ENCODE measurements at places on chromosomes 1 and 21.
A peak's percentile ranks its signal among the peaks of the same experiment; 100 is the strongest.

- DNase-seq, result no peak
Observed at GRCh38 chr1:6109688-6110087, 64.0 kb downstream of the KCNAB2 start.

DNA sequence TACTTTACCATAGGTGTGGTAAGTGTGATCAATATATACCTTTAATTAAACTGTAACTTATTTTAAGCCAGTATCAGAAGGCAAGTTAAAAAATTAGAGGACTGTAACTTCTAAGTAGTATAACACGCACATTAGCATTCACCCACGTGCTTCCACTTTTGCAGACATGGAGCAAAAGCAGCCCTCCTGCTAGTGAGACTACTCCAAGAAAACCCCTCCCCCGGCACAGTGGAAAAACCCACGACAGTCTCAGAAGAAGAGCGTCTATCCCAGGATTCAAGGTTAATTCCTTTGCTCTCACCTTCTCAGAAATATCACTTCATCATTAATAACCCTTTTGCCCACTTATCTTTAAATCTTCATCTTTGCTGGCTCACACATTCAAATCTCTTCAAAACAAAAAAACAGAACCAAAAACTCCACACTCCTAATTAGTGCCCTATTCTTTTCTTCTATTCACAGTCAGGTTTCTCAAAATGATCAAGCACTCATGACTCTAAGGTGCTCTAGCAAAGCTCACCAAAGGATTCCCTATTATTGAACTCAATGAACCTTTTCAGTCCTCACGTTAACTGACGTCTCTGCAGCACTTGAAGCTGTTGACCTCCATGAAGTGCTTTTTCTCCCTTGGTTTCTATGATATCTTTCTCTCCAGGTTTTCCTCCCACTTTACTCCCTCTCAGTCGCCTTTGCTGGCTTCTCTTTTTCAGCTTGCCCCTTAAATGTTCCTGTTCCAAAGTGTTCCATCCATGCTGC, 213.5 kb downstream of the SMYD3 start:
- no peak for DNase-seq

GRCh38 chr1:221837896-221838295, 96.0 kb upstream of the DUSP10 start:
- DNase-seq, result no peak

DNA sequence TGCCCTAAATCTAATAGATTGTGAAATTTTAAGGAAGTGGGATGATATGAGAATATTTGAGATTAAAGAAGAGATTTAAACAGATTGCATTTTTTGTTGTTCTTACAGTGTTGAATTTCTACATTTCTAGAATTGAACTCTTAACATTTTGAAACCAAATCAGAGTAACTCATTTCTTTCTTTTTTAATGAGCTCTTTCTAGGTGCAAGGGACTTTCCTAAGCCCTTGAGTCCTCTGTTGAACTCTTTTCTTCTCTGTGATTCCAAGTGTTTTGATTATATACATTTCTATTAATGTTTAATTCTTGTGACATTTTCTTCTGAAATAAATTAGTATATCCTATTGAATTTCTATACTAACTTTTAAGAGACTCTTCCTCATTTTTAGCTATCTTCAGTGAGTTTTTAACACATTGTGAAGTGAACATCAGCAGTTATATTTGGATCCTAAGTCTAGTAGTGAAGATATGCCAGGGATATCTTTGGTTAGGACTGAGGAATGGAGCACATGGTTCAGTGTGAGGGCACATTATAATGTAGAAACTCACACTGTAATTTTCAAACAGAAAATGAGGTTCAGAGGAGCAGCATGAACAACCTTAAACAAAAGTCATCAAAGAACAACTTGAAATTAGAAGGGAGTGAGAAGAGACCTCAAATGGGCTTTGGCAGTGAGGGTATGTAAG, 53.1 kb downstream of the ATG4C start:
- no peak for DNase-seq

DNA sequence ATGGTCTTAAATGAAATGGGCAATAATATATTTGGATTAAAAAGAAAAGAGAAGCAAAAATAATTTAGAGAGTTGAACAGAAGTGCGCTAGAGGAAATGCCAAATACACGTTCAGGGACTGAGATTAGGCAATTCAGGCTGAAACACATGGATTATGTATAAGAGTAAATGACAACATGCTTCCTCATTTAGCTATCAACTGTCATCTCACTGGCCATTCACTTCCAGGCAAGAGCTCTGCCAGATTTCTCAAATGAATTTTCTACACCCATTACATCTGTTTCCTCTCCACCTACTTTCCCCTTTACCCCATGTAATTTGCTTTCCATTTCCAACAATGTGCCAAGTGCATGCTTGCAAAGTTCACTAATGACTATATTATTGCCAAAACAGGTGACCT, 582.4 kb downstream of the LTN1 start:
- DNase-seq, result no peak

DNA sequence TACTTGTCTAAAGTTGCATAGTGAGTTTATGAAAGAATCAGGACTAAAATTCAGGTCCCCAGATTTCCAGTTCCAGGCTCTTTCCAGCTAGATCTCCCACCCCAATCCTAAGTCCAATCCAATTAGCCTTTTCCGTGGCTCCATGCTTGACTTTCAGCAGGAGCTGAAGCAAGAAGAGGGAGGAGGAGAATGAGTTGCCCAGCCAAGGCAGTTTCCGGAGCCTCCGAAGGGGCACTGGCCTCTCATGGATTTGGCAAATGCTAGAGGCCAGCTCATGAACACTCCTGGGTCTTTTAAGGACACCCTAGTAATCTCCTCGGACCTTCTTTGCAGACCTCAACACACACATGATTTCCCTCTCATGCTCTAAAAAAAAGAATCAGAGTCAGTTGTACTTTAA, 10.5 kb upstream of the LRRC52 start:
- peak; percentile 13 for DNase-seq

- DNase-seq, result no peak
Observed at GRCh38 chr1:225700889-225701465, 48.1 kb upstream of the ENAH start.

DNA sequence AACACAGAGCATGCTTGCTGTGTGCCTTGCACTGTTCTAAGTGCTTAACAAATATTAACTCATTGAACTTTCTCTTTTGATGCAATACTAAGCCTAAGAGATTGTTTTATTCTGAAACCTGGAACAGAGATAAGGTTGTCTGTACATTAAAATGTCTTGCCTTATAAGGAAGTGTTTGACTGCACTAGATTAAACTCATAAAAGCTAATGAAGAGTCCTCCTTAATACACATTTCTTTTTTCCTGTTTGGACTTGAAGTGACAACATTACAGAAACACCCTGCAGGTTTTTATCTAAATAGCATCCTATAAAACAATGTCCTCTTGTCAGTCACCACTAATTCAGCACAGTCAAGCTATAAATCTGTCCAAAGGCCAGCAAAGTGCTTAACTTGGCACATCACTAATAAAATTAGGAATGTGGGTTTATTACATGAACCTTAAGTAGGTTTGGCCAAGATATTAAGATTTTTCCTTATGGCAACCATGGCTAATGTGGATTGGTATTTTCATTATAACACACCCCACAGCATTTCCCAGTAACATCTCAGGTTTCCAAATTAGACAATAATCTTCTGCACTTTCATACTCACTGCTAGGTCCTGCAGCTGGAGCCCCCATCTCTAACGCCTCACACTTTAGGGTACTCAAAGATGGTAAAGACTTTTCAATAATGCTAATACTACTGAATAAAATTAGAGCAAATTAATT, 389.7 kb downstream of the LMO4 start:
- DNase-seq, result no peak

- no peak for DNase-seq
Observed at GRCh38 chr1:207578796-207579435, 66.0 kb upstream of the CR1L start.

DNA sequence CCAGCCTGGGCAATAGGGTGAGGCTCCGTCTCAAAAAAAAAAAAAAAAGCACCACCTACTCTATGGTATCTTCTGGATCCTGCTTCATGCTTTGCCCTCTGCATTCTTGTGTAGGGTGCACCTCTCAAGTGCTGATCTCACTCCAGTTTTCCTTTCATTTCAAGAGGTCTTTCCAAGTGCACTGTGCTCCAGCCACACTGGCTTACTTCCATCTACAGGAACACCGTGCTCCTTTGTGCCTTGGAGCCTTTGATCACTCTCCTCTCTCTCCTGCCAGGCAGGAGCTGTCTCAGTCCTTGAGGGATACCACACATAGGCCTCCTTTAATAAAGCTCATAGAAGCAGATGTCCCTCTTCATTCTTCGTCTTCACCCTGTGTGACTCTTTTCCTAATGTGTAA, 55.4 kb upstream of the GREM2 start:
- no peak for DNase-seq

GRCh38 chr1:246923482-246923881, 8.3 kb downstream of the AHCTF1 start:
- DNase-seq, result no peak

DNA sequence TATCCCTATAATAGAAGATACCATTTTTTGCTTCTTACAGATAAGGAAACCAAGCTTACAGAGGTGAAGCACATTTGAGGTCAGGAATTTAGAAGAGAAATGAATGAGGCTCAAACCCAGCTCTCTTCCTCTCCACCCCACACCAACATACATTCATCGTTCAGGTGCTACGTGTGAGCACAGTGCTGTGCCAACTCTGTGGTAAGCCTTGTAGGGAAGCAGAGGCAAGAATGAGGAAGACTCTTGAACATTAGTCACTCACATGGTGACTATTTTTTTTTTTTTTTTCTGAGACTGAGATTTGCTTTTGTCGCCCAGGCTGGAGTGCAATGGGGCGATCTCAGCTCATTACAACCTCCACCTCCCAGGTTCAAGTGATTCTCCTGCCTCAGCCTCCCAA, 314.0 kb downstream of the NTNG1 start:
- DNase-seq, result no peak

DNA sequence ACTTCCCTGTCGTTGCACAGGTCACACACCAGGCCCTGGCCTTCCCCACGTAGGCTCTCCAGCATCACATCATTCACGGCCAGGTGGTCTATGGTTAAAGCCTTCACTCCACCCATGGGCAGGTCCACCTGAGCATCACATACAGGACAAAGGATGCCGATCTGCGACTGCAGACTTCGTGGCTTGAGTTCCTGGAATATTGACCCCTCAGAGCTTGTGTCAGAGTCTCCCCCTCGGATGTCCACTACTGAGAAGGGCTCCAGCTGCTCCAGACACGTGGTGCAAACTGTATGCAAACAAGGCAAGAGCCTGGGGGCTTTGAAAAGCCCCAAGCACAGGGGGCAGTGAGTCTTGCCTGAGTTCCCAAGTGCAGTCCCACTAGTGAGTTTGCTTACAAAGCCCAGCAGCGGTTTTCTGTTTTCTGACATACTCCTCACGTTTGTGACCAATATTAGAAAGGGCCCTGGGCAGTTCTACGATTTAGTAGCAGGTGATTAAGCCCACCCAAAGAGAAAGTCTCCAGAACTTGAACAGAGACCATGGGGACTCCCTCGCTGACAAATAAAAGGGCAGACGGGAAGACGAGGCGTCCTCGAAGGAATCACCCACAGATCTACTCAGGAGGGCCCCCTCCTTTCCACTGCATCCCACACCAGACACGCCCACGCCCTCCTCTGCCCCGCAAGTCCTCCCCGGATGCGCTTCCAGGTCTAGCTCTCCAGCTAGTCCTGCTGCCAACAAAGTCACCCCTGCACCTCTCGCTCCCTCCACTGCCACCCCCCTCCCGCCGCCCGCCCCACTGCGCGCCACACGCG, 568 bp downstream of the TRIM45 start:
- peak; percentile 14 for DNase-seq

DNA sequence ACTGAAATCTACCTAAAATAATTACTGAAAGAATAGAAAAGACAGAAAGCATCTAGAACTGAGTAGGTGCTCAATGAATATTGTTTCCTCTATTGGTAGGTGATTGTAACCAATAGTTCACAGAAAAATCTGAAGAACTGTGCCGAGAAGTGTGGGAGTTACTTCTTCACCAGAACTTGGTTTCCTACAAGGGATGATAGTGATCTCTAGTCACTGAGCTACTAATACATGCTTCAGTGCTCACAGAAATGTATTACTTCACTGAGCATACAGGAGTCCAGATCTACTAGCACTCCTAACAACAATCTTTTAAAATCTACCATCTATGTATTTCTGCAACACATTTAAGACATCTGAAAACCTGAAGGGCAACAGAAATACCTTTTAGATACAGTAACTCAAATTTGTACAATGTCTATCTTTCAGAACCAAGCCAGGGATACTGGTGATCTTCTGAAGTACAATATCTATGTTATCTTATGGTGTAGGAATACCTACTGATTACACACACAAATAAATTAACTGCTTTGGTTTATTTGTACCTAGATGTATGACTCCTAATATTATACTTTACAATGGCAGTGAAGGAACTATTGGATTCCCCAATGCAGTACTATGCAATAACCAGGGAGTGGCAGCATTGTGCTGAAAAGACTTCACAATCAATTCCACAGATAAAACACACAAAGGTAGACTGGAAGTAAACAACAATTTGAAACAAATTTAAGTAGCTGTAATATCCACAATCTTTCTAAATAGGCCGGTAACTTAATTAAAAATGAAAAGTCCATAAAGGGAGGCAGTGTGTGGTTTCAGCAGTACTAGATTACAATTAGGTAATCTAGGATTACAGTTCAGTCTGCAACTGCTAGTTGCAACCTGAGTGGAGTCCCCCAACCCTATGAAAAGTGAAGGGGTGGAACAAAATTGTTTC, 243.0 kb downstream of the SLC45A1 start:
- DNase-seq, result no peak

DNA sequence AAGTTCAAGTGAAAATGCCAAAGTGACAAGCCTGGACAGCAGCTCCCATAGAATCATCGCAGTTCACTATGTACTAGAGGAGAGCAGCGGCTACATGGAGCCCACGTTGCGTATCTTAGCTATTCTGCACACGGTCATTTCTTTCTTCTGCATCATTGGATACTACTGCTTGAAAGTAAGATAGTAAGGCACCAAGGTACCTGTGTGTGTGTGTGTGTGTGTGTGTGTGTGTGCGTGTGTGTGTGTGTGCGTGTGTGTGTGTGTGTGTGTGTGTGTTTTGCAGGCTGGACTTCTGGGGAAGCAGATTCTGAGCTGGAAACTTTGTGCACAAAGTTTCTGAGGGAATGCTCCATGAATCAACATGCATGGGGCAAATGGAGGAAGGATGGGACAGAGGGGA, 98.6 kb downstream of the ZP4 start:
- no peak for DNase-seq

GRCh38 chr21:27561116-27561515, 594.2 kb upstream of the ADAMTS5 start:
- no peak for DNase-seq

Data from WERI-Rb-1 (cell line).